Effector CD4-positive, alpha-beta T cell (primary cell): ENCODE measurements at places on chromosomes 3 and 15.

- DNase-seq: no peak
Observed at GRCh38 chr3:152454076-152454875, 185.5 kb downstream of the MBNL1 start.

GRCh38 chr15:47718497-47719437 lies 1.5 kb downstream of the SEMA6D start:
- no peak for DNase-seq

DNA sequence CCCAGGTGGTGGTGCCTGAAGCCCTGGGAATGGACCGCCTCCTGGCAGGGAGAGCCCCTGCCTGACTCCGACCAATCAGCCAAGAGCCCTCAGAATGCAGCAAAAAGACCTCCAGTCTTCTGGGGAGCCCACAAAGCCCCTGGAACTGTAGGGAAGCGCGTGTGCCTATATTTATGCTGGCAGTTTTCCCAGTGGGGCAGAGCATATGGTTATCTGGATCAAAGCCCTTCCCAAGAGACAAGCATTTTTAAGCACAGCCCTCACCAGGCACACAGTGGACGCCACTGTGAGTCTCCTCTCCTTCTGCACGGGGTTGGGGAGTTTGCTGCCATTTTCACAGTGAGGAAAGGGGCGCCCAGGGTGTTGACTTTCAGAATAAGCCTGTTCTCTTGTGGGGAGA lies 80.9 kb upstream of the RPL32 start:
- no peak for DNase-seq

GRCh38 chr3:101817992-101818391 lies 31.3 kb upstream of the NFKBIZ start:
- DNase-seq: no peak

DNA sequence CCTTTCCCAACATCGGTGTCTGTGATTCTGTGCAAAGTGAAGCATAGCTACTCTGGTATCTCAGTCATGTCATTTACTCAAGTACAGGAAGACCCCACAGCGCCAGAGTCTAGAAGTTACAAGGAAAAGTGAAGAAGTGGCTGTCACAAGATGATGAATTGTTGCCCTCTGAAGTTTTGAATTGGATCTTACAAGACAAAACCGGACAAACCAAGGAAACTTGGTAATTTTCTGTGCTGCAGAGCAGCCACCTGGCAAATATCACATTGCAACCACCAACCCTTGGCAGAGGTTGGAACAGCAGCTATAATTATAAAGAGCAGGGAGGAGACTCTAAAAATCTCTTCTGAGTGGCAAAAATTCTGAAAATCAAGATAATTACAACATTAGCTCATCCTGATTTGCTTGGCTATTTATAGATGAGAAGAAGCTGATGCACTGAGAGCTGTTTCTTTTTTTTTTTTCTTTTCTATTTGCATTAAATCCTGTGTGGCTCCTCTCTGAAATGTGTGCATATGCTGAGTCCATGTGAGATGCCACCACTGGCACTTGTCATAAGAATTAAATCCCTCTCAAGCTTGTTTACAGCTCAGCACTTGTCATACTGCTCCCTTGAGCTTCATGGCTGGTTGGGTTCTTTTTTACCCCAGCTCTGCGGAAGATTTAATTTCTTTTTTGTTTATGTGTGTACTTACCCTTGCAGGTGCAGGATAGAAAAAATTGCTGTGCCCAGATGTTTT lies 68.0 kb upstream of the MNS1 start:
- DNase-seq: no peak

DNA sequence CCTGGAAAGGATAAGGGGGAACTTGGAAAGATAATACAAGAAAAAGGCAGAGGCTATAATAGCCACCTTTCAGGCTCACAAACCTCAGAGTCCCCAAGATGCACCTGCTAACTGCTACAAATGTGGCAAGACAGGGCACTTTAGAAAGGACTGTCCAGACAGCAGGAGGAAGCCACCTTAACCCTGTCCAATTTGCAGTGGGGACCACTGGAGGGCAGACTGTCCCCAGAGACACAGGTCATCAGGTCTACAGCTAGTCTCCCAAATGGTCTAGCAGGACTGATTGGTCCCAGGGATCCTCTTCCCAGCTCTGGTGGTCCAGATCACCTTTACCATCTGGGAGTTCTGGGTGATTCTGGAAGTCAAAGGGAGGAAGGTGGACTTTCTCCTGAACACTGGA lies 882.5 kb upstream of the GBE1 start:
- no peak for DNase-seq

DNA sequence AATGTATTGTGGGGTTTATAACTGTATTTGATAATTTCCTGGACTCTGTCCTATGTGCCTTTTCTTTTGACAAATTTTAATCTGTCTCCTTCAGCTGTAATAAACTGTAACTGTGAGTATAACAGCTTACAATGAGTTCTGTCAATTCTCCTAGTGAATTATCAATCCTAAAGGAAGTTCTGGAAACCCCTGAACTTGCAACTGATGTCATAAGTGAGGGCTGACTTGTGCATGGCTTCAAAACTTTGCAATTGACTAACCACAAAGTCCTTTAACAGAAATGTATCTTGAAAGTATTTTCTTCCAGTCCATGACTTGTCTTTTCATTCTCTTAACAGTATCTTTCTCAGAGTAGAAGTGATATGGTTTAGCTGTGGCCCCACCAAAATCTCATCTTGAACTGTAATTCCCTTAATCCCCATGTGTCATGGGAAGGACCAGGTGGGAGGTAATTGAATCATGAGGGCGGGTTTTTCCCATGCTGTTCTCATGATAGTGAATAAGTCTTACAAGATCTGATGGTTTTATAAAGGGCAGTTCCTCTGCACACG lies 108.3 kb downstream of the TFDP2 start:
- DNase-seq: no peak

DNA sequence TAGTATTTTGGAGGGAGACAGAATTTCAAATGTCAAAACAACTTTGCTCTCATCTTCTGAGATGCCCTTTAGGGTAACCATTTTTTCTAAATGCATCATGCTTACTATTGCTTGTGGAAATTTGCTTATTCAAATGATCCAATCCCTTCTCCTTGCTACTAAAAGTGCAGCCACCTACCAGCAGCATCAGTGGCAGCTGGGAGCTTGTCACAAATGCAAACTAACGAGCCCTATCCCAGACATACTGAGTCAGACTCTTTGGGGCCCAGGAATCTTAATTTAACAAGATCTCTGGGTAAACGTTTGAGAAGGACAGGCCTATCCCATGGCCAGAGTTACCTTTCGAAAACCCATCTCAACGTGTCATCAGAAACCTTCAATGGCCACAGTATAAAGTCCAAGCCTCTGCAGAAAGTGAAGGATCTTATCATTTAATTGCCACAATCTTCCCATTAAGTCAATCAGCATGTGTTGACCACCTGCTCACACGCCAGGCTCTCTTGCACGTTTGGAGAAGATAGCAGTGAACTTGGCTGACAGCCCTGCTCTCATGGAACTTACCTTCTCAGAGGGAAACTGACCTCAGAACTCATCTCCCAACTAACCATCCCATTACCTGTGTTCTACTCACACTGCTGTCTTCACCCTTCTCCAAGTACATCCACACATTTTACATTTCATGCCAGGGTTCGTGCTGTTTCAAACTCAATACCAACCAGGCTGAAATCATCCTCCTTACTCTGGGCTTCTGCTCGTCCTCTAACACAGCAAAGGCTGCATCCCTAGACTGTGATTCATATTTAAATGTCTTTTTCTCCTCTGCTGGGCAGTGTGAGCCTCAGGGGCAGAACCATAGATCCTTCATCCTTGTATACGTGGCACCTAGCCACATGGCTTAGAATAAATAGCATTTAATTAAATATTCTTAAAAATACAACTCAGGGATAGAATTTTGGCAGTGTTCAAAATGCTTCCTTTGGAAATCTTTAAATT lies 24.8 kb upstream of the VGLL4 start:
- DNase-seq: no peak

GRCh38 chr15:68299436-68299835 lies 21.9 kb downstream of the FEM1B start:
- no peak for DNase-seq

DNA sequence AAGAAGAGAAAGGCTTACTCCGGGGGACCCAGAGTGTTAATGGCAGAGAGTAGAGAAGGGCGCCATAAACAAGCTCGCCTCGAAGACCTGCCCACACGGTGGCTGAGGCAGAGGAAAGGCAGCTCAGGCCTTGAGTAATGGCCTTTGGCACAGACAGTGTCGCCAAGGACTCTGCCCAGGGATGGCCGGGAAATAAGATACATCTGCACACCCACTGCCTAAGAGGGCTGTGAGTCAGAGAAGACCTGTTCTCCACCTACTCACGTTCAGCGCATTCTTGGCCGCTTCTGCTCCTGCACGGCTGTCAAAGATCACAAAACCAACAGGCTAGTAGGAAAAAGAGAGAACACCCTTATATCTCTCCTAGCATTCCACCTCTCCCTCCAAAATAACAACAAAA lies 26.2 kb downstream of the RBPMS2 start:
- no peak for DNase-seq

GRCh38 chr3:2968475-2968874 lies 141.7 kb downstream of the IL5RA start:
- DNase-seq: no peak

GRCh38 chr3:32180141-32180784 lies 58.2 kb upstream of the CMTM8 start:
- no peak for DNase-seq

DNA sequence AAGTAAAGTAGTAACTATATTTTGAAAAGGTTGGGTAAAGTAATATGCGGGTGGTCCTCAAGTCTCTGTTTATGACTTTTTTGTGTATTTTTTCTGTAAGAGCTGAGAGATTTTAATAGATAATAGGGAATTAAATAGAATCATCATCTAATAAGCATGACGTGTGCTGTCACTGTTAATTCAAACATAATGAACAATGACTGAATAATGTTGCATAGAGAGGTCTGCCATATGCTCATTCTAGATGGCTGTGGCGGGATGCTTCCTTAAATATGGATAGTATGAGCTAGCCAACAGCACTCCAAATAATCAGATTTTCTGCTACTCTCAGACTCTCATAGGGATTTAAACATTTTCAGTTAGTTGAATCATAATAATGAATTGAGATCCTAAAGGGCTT lies 302.8 kb upstream of the RBMS3 start:
- DNase-seq: no peak

DNA sequence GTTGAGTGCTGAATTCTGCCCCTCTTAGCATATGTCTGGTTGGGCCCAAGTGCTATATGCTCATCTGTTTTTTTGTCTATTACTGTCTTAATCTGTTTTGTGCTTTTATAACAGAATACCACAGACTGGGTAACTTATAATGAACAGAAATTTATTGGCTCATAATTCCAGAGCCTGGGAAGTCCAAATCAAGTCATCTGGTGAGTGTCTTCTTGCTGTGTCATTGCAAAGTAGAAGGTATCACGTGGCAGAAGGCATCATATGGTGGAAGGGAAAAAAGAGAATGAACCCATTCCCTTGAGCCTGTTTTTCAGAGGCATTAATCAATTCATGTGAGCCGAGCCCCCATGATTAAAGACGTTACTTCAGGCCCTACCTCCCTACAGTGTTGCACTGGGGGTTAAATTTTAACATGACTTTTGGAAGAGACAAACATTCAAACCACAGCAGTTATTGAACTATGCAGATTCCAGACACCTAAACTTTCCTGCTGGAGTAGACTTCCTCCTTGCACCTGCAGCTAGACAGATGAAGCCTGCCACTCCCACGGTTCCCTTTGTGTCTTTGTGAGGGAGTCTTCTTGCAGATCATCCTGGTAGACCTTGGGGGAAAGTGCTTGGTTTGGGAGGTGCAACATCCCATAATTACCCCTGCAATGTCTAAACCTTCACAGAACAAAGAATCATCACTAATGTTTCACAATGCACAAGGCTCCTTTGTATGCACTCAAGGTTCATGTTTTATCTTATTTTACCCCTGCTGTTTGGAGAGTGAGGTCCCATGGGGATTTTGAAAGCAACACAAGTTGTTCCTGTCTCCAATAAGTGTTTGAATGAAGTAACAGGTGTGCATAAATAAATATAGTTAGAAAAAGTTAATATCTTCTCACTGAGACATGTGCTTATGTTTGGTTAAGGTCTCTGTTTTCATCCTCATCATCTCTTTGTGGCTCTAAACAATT lies 64.7 kb upstream of the XCR1 start:
- DNase-seq: no peak

DNA sequence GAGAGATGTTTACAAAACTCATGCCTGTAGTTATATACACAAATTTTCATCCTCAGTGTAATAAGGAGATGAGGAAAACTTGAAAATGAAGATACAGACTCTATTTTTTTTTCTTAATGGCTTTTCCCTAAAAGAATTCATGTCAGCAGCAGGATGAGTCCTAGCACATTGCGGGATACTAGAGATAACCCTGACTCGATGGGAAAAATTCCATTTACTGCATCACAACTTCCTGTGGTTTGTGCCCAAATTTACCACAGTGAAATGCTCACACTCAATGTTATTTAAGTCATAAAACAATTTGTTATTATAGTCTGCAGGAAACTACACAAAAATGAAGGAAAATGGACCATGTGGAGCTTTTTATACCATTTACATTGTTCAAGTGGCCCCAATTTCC lies 581.9 kb upstream of the ZNF717 start:
- DNase-seq: no peak

DNA sequence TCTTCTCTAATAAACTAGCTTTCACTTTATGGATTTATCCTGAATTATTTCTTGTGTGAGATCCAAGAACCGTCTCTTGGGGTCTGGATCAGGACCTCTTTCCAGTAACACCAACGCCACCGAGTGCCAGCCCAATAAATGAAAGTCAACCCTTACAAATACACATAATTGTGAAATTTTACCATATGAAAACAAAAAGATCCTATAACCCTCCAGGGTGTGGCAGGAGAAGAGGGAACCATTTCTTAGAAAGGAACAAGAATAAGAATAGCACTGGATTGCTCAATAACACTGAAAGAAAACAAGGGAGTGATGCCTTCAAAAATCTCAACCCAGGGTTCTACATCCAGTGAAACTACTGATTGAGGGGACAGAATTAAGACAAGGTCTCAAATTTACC lies 51.6 kb upstream of the ACKR4 start:
- no peak for DNase-seq

DNA sequence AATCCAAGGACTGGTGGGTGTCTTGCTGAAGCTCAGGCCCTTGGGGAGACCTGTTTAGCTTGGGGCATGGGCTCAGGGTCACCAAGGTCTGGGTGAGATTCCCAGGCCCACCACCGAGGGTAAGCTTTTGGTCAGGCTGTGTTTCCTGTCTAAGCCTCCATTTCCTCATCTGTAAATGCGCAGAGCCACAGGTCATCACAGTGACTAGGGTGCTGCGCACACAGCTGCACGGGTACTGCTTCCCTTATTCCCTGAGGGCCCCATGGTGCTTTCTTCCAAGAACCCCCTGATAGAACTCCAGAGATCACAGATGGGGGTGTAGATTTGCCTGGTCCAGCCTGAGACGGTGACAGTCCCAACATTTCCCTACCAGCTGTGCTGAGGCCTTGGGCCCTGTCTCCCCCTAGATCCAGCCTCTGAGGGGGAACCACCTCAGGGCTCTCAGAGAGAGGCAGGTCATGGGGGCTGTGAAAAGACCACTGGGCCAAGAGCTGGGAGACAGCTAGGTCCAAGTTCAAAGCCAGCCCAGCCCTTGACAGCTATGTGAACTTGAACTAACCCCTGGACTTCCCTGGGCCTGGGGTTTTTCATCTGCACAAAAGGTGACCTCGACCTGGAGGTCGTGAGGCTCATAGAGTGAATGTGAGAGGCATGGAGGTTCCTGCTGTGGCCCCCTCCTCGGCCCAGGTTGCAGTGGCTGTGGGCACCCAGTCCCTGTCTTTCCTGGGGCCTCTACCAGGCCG lies 60.7 kb downstream of the SEMA3G start:
- no peak for DNase-seq

- DNase-seq: no peak
Observed at GRCh38 chr3:128007033-128007424, 45.2 kb upstream of the SEC61A1 start.
